ENCODE measurements at places on chromosomes 12 and 14.

- no peak for DNase-seq
Observed at GRCh38 chr12:84701041-84701440, 211.6 kb downstream of the SLC6A15 start.

- DNase-seq: no peak
Observed at GRCh38 chr14:50237427-50237826, 6.0 kb upstream of the SOS2 start.

DNA sequence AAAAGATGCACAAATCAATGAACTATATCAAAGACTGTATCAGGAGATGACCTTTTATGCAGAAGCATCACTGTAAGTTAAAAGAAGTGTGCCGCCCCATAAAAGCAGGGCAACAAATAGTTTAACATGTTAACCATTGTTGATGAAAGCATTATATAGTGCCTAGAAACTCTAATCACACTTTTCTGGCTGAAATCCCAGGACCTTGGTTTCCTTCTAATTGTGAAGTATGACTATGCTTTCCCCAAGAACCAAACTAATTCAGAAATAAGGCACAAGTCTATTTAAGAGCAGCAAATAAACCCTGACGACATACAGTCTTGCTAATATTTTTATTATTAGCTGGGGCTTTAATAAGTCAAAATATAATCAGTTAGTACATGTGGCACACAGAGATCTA is 21.7 kb downstream of the RACGAP1 start:
- DNase-seq: no peak

DNA sequence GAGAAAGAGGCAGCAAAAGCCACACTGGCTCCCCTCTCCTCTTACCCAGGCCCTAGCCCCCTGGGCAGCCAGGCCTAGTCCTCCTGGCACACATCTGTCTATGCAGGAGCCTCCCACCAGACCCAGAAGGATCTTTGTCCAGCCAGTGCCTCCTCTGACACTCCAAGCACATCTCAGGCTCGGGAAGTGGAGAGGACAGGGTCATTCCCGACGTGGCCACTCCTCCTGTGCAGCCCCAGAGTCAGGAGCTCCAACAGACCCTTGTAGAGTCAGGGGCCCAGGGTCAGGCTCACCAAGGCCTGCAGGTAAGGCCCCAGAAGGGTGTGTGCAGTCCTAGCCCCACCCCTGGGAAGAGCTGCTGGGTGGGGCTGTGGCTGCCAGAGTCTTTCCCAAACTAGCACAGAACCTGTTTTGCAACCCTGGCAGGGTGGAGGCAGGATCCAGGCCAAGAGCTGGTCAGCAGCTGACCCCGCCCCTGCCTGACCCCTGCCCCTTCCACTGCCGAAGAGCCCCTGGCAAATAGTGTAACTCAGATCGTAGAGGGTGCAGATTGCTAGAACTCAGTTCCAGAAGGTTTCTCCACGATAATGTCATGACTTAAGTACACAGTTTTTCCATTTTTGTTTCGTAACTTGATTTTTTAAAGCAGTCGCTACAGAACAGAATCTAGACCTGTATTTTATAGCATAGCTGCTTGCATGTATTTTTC is 26.6 kb upstream of the PNMA1 start:
- no peak for DNase-seq

GRCh38 chr12:103880299-103881142 is 39.5 kb upstream of the NT5DC3 start:
- DNase-seq: no peak

GRCh38 chr12:107900588-107900987 is 126.1 kb downstream of the ASCL4 start:
- no peak for DNase-seq

- DNase-seq: no peak
Observed at GRCh38 chr14:94500264-94500663, 9.0 kb downstream of the SERPINA12 start.

DNA sequence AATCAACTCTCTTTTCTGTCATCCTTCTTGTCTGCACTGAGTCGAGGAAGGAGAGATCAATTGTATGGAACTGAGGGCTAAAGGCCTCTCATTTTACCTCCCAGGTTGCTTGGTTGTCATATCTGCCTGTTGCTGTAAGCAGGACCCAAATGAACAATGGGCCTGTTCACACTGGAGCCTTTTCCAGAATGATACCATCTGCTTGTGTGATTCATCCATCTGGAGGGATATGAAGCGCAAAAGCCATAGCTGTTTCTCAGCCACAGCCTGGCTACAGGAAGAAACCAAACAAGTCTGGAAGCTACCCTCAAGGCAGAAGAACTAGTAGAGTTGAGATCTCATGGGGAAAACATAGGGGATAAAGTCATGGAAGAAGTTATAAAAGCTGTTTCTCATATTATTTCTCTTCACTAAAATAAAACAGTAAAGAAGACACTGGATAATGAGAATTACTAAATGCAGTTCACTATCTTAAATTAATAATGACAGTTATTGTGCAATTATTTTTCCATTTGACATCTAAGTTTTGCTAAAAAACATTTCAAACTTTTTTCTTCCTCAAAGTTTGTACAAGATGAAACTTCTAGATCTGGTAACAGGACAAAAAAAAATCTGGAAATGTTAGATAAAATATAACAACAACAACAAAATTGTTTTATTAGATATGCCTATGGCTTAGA is 106.3 kb downstream of the SPTSSA start:
- no peak for DNase-seq

GRCh38 chr14:104399432-104400155 is 180.0 kb upstream of the C14orf180 start:
- DNase-seq: no peak

- DNase-seq: no peak
Observed at GRCh38 chr12:53613821-53614220, 12.4 kb downstream of the ATF7 start.

DNA sequence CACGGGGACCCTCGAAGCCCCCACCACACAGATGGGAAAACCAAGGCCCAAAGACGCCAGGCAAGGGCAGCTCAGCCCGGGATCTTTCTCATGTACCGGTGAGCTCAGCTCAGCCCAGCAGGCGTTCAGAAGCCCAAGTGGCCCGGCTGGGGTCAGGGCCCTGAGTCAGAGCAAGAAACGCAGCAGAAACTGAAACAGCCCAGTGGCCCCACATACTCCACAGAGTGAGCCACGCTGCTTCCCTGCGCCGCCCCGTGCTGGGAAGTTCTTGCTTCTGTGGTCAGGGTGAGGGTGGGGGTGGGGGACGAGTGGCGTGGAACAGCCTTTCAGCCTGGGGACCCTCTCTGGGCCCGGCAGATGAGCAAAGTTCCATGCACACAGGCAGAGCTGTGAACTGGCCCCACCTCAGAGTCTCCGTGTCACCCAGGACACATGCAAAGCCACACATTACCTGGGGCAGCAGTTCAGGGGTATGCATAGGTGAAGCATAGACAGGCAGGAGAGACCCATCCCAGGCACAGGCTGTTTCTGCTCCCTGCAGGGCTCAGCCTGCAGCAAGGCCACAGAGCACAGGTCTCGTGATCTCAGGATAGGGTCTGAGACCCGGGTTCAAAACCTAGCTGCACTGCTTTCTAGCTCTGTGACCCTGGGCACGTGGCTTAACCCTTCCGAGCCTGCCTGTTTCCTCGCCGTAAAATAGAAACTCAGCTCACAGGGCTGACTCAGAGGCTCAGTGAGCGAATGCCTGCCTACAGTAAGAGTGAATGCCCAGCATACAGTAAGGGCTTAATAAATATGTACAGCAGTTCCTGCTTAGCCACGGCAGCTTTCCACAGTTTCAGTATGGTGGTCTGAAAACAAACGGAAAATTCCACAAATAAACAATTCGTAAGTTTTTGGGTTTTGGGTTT is 21.6 kb downstream of the NCOR2 start:
- no peak for DNase-seq

GRCh38 chr12:121495746-121496145 is 85.1 kb downstream of the KDM2B start:
- DNase-seq: no peak

DNA sequence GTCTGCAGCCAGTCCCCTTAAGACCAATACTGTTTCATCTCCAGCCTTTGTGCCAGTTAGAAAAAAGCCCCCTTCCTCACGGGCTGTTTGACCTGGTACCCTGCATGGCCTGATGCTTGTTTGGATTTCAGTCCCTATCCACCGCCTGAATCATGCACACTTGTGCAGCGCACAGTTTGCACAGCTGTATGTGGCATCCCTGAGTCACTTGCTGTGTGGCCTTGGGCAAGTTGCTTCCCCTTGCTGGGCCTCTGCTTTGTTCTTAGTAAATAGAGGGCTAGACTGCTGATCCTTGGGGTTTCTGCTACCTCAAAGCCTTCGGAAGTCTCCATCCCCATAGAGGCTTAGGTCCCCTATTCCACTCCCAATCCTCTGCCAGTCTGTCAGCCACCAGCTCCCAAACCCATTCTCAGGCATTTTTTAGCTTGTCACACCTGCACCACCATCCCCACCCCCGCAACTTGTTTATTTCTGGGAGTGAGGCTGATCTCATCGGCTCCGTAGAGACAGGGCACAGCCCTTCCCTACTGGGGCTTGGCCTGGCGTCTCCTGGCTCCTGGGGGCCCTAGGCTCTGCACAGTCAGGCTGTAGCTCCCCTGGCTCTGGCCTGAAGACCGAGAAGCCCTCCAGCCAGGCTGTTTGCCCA is 8.8 kb downstream of the KRT80 start:
- no peak for DNase-seq

- DNase-seq: no peak
Observed at GRCh38 chr12:45518291-45519235, 210.9 kb upstream of the ARID2 start.

Data from cortex of kidney (tissue), 1 donor.